ENCODE measurements at places on chromosomes 7 and 10.

DNA sequence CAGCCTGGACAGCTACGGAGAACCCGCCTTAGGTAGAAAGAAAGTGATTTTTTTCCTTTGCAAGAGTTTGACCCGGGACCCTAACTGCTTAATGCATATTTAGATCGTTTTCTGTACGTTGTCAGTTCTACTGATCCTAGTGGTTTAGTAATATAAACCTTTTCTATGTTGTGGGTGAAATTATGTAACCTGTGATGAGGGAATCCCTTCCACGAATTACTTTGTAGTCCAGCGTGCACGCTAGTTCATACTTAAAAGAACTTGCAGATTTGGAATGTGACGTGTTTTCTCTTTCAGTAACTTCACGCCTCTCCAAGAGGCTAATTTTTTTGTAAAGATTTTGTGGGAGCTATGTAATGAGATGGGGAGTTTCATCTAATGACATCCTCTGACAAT, 705 bp downstream of the SLF2 start:
- DNase-seq: no peak

DNA sequence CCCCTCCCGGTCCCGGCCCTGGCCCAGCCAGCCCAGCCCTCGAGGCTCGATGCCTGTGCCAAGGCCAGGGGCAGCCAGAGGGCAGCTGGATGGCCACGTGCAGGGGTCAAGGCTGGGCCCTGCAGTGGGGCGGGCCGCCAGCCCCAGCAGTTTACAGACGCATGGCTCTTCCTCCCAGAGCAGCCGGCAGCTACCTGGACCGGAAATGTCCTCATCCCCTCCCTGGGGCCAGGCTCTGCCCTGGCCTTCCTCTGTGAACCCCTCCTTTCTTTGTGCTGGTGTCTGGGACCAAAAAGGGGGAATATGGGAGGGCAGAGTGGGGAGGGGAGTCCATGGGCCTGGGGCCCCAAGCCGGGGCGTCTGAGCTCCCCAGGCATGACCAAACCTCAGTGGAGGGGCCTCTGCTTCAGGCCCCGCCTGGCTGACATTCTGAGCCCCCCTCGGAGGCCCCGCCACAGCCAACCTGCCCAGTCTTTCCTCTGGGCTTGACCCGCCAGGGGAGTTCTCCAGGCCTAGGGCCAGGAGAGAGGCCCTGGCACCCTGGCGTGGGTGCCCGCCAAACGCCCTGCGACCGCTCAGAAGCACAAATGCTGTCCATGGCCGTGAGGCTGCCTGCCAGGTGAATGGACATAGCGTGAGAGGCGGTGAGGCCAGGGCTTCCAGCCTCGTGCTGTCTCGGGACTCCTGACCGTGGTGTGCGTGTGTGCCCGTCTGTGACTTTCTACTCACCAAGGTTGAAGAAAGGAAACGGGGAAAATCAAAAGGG, 24.7 kb upstream of the AMZ1 start:
- no peak for DNase-seq

GRCh38 chr7:36047091-36047658, 105.9 kb upstream of the EEPD1 start:
- DNase-seq: no peak

- DNase-seq: no peak
These were observed 2.6 kb upstream of the MNX1 start for GRCh38 chr7:157013101-157013500.

- DNase-seq: no peak
These were observed 96.3 kb downstream of the OAT start for GRCh38 chr10:124322191-124322980.

GRCh38 chr7:78379148-78379547, 580.6 kb downstream of the PHTF2 start:
- no peak for DNase-seq

- no peak for DNase-seq
These were observed 66.8 kb downstream of the LYZL2 start for GRCh38 chr10:30562787-30563186.

DNA sequence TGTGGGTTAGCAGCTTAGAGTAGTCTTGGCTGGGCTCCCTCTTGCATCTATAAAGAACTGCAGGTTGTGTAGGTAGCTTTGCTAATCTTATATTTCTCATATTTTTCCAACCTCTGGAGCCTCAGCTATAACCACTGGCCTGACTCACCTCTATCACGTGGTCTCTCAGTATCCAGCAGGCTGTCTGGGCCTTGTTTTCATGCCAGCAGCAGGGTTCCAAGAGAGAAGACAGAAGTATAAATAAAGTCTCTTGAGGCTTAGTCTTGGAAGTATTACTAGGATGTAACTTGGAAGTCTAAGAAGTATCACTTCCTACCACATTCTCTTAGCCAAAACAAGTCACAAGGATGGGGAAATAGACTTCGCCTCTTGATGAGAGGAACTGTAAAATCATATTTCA, 73.3 kb downstream of the WIPF3 start:
- no peak for DNase-seq
